Fibroblast of villous mesenchyme (primary cell): ENCODE measurements at places on chromosomes 5 and 9.

DNA sequence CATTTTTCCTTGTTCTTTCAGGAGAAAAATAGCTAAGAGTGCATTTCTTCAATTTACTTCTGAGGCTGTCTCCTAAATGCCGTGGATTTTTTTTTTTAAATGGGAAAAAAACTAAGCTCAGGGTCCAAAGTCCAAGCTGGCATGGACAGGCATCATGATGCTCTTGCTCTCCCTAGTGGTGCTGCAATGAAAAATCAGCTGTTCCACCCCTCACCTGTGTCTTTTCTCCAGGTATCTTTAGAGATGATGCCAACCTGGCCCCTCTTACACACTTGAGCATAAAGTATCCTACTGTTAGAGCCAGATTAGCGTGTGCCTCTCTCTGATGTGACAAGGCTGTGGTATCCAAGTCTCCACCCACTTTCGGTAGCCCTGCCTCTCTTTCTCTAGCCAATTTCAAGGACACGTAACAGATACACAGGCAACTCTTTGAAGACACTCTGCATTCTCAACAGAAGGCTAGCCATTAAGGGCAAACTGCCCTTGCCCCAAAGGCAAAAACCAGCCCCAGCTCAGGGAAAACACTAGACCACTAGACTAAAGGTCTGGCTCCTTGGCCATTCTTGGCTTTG, 208.8 kb downstream of the SAXO1 start:
- no peak for DNase-seq

GRCh38 chr5:87752362-87752761, 339.6 kb upstream of the CCNH start:
- DNase-seq, result no peak

GRCh38 chr5:181281984-181282316, 21.0 kb upstream of the TRIM52 start:
- no peak for DNase-seq

GRCh38 chr9:32258482-32258881, 126.0 kb upstream of the ACO1 start:
- no peak for DNase-seq

GRCh38 chr9:36928670-36929349, 105.3 kb downstream of the PAX5 start:
- DNase-seq, result peak; percentile 56

- DNase-seq, result no peak
Measured at GRCh38 chr5:7546555-7546954, 150.6 kb downstream of the ADCY2 start.

GRCh38 chr5:110441035-110441434, 285.4 kb downstream of the TMEM232 start:
- peak; percentile 48 for DNase-seq

- DNase-seq, result no peak
Measured at GRCh38 chr9:638152-638551, 203.3 kb upstream of the DMRT1 start.

DNA sequence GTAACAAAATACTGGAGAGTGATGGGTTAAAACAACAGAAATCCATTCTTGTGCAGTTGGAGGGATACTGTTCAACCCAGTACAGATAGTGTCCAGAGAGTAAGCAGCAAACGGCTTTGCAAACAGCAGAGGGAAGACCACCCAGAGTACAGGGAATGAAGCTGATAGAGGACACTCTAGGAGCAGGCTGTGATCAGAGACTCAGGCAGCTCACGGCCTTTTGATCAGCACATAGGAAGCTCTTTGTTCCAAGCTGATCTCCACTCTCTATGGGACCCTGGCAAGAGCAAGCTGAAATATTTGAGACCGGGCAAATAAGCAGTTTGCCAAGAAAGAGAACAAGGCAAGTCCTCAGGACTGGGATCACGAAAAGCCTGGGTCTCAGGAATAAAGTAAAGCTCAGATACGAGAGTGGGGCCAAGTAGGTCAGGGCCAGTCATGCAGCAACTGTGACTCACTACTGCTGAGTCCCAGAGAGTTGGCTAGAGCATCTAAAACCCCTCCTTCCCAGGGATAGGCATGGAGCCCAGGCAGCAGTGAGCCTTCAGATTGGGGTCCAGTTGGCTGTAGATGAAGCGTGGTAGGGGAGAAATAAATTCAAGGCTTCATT, 52.4 kb downstream of the MELK start:
- DNase-seq, result peak; percentile 69

GRCh38 chr5:61370506-61370905, 38.4 kb downstream of the ZSWIM6 start:
- no peak for DNase-seq

- DNase-seq, result no peak
Measured at GRCh38 chr9:121218357-121219027, 16.8 kb upstream of the RAB14 start.

- DNase-seq, result no peak
Measured at GRCh38 chr5:170551622-170552021, 47.8 kb downstream of the KCNIP1 start.

DNA sequence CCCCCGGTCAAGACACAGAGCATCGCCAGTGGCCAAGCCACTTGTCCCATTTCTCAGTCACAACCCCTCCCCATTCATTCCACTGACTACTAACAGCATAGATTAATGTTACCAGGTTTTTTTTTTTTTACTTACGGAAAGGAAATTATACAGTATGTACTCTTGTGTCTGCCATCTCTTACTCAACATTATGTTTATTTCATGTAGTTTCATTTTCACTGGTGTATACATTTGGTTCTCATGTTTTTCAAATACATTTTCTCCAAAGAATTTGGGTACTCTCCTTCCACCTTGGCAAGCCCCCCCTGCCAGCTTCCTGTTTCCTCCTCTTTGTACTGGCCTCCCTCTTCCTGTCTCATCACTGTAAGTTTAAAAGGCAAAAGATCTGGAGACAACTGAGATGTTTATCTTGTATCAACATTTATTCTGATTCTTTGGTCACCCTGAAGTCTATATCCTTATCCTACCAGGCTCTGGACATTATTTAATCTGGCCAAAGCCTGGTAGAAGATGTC, 207.3 kb downstream of the SAXO1 start:
- peak; percentile 7 for DNase-seq

- peak; percentile 37 for DNase-seq
Measured at GRCh38 chr5:59025734-59026133, 442.9 kb downstream of the RAB3C start.

GRCh38 chr5:107519900-107520354, 150.8 kb downstream of the EFNA5 start:
- peak; percentile 50 for DNase-seq

- peak; percentile 73 for DNase-seq
Measured at GRCh38 chr5:10701567-10702039, 59.4 kb downstream of the DAP start.

DNA sequence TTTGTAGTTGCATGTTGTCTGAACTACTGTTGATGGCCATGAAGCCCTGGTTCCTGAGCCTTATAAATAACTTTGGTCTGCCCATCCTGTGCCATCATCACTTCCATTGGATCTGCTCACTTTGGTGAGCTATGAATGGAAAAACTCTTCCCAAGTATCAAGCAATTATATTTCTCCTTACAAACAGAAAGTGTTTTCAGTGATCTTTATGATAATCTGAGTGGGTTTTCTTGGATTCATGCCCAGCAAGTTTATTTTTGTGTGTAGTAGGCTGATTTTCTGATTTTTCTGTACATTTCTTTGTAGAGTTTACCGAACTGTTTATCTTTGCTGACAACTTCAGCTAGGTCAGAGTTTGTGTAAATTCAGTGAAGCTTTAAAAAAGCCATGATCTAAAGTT, 31.0 kb downstream of the CAMK4 start:
- DNase-seq, result no peak

DNA sequence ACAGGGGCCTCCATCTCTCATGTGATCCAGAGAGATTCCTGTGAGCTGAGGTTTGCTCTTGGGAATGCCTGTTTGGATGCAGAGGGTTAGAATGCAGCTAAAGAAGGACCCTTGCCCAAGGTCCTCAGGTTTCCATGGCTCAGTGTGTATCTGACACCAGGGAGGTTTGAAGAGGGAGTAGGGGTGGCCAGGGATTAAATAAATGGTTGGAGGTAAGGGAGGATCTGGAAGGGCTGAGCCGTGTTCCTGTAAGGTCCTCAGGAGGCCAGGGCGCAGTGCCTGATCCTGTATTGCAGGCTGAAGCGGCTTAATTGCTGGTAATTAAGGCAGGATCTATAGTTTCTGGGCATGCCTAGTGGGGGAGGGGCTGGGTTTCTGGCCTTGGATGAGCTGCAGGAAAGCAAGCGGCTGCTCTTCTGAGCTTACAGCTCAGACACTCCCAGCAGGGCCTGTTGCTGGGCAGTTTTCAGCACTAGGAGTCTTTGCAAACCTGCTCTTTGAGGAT, 41.5 kb upstream of the MAP1B start:
- DNase-seq, result peak; percentile 15

DNA sequence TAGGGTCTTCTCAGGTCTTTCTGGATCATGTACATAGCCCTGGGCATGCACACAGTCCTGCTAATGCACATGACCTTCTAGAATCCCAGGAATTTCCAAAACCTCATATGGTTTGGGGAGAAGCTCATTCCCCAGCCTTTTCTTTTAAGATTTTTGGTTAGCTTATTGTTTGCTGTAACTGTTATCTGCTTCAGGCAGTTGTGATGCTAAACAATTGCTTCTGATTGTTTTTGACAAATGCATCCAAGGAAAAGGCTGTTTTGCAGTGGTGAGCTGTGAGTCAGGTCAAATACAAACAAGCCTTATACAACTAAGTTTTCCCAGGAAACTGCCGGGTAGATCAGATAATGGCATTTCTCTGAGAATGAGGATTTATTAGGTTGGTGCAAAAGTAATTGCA, 32.7 kb downstream of the SMC5 start:
- peak; percentile 26 for DNase-seq

DNA sequence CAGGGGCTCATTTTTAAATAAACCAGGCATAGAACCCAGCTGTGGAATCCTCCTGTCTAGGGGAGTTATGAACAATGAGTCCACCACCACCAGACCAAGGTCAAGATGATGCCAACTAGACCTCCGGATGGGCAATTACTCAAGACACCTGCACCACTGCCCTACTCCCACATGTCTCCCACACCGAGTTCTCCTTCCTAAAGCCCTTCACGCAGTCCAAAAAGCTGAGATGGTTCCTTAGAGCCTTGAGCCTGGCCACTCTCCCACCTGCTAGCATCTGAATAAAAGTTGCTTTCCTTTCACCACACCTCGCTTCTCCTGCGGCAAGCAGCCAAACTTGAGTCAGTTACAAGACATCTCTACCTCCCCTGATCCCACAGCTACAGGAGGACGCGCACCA, 15.4 kb upstream of the PPP1R26 start:
- DNase-seq, result no peak

GRCh38 chr5:159096243-159096923, 3.3 kb downstream of the EBF1 start:
- no peak for DNase-seq

- peak; percentile 84 for DNase-seq
Measured at GRCh38 chr9:36470643-36471290, 70.7 kb upstream of the RNF38 start.

DNA sequence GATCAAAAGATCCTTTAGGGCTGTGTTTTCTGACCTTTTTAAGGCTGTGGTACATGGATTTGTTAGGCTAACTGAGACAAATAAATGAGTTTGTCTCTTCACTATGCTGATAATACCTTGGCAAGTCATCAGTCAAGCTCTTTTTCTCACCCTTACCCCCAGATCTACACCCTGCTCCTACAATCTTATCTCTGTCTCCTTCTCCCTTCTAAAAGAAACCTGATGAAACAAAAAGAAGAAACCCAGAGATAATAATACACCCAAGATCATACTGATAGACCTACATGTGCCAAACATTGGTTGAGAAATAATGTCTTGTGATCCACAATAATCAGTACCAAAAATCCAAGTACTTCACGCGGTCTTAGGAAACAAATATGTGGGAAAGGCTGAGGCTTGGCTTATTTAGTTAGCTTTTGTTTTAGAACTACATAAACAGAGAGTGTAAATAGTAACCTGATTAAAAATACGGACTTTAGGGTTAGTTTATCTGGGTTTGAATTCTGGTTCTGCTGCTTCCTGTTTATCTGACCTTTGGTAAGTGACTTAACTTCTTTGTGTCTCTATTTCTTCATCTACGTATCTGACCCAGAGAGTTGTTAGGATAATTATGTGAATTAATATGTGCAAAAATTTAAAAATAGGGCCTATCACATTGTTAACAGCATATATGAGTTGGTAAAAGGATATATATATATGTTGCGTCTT, 24.8 kb upstream of the PDCD1LG2 start:
- DNase-seq, result peak; percentile 10
